ENCODE measurements at places on chromosomes 1 and 21.

DNA sequence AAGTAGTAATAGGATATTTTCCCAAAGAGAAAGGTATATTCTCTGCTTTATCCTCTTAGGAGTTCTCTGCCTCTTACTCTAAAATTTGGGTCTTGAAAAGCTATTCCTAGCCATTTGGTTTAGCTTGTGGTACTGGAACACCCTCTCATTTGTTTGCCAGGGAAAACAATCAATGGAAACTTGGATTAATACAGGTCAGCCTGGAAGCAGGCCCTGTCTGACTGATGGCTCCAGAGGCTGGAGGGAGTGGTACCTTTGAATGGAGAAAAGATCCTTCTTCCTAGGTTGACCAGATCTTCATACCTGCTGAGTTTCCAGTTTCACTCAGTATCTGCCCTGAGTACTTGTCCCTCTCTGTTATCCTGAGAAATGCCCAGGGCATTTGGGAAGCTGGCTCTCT is 31.7 kb upstream of the IKBKE start:
- no peak for DNase-seq

GRCh38 chr1:29631361-29631760 is 395.0 kb downstream of the PTPRU start:
- DNase-seq = no peak

DNA sequence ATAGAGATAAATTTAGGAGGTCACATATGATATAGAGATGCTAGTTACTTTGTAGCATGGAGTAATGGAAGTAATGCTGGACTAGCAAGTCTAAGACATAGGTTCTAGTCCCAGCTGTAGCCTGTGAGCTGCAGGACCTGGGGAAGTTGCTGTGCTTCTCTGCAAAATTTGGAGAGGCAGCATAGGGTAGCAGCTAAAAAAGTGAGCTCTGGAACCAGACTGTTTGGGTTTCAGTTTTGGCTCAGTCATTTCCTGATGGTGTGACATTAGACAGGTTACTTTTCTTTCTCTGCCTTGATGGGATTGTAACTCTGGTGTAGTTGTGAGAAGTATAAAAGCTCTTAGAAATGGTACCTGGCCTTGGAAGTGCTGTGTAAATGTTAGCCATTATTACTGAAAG is 3.3 kb downstream of the METTL13 start:
- DNase-seq = no peak

GRCh38 chr1:72283307-72284083 is 1.2 kb upstream of the NEGR1 start:
- no peak for DNase-seq

- DNase-seq = no peak
Measured at GRCh38 chr1:23902321-23903278, 10.6 kb downstream of the CNR2 start.

- no peak for DNase-seq
Measured at GRCh38 chr1:229373395-229373794, 30.5 kb upstream of the CCSAP start.

DNA sequence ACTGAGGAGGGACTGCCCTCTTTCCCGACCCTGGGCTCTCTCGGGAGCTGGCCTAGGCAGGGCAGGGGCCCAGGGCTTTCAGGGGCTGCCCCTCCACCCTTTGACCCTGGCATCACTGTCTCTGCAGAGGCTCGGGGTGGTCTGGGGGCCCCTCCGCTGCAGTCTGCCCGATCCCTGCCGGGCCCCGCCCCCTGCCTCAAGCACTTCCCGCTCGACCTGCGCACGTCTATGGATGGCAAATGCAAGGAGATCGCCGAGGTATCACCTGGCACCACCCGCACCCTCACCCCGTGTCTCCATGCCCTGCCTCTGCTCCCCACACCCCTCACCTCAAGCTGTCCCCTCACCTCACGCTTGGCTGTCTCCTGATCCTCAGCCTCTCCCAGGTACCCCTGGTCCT is 5.5 kb downstream of the AMPD2 start:
- no peak for DNase-seq

GRCh38 chr21:45429221-45430175 is 24.5 kb downstream of the COL18A1 start:
- no peak for DNase-seq

DNA sequence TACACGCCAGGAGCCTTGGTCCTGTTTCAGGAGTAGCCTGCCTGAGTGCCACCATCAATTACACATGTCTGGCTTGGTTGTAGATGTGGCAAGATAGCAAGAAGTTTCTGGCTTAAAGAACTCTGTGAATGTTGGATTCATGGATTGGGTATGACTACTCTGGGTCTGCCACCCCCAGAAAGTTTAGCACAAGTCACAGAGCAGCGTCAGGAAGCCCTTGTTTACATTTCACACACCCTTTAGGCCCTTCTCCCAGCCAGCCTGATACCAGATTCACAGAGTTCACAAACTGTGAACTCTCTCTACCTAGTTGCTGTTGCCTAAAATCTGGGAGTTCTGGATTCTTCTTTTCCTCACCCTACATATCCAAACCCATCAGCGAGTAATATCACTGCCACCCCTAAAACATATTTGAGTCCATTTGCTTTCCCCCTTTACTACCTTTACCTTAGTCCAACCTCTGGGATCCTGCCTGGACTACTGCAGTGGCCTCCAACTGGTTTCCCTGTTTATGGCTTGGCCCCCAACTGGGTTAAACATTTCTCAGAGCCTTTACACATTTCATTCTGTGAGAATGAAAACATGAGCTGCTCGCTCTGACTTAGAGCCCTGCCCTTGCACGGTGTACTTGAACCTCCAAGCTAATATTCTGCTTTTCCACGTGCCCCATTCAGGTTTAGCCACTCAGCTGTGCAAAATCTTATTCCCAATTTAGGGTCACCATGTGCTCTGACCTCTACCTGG is 4.1 kb upstream of the CCDC24 start:
- no peak for DNase-seq

- DNase-seq = no peak
Measured at GRCh38 chr21:29384683-29385359, 86.1 kb downstream of the BACH1 start.

DNA sequence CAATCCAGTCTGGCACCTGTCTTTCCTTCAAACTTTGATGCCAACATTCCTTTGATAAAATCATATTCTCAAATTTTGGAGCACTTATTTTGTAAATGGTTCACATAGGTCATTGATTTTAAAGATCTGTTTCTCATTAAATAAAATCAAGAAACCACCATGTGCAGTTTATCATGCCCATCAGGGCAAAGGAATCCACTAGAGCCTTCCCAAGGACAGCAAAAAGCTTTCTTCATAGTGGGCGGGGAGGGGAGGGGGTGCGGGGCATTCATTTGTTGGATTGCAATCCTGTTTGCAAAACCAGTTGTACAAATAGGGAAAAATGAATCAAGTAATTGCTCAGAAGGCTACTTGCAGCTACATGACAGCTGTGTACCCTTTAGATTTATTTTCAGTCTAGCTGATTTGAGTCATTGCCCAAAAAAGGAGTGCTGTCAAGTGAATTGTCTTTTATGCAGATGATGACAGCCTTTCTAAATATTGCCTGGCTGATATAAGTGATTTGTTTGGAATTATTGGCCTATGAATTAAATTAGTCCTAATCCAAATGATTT is 23.0 kb downstream of the LRRC8B start:
- no peak for DNase-seq

DNA sequence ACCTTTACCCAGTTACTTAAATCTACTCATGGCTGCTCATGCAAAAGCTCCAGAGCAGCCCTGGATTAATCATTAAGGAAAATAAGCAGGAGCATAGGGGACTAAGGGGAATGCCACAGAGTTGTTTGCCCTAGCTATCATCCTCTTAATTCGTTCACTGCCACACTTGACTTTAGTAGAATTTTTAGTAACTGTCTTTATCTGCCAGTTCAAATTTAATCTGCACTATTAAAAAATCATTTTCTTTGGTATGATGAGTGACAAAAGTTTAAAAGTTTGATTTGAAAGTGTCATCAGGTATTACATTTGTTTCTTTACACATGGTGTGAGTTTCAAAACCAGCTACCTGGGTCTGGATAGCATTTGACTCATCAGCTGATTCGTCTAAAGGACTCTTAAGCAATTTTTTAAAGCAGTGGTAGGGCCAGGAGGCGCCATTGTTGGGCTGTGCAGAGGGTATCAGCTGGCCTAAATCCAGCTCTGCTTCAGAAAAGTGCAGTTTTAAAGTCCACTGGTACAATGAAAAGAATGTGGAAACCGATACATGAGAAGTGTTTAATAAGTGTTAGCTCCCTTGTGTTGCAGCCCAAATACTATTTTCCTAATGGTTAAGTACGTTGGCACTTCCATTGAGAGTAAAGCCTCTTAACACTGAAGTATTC is 69.9 kb upstream of the DR1 start:
- no peak for DNase-seq

DNA sequence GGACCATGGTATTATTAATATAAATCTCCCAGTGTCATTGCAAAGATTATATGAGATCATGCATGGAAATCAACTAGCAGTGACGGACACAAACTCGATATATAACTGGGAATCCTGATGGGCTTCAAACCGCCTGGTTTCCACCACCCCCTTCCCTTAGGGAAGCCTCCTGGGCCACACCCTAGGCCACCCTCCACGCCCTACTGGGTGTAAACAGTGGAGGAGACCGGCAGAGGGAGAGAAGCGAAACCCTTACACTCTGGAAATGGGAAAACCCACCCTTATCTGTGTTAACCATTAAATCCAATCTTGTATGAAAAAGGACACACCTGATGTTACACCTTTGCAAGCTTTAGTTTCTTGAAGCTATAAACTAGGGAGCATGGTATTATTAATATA is 595 bp upstream of the ZNHIT6 start:
- DNase-seq = no peak

GRCh38 chr21:34936883-34937563 is 112.1 kb downstream of the RUNX1 start:
- no peak for DNase-seq

- DNase-seq = no peak
Measured at GRCh38 chr1:200386416-200386815, 23.4 kb downstream of the ZNF281 start.

Measured in activated T-helper 1 cell treated with anti-CD3 and anti-CD28 coated beads, Interleukin-2, amount 50 U/mL, for 16 hours (primary cell).